ENCODE measurements at places on chromosomes 7 and 10.
A peak's percentile ranks its signal among the peaks of the same experiment; 100 is the strongest.

GRCh38 chr7:78828317-78828716, 625.1 kb downstream of the MAGI2 start:
- no peak for DNase-seq

GRCh38 chr7:155750255-155751125, 61.8 kb downstream of the SHH start:
- no peak for DNase-seq

- DNase-seq: no peak
Measured at GRCh38 chr7:89826557-89826956, 327.7 kb upstream of the STEAP1 start.

DNA sequence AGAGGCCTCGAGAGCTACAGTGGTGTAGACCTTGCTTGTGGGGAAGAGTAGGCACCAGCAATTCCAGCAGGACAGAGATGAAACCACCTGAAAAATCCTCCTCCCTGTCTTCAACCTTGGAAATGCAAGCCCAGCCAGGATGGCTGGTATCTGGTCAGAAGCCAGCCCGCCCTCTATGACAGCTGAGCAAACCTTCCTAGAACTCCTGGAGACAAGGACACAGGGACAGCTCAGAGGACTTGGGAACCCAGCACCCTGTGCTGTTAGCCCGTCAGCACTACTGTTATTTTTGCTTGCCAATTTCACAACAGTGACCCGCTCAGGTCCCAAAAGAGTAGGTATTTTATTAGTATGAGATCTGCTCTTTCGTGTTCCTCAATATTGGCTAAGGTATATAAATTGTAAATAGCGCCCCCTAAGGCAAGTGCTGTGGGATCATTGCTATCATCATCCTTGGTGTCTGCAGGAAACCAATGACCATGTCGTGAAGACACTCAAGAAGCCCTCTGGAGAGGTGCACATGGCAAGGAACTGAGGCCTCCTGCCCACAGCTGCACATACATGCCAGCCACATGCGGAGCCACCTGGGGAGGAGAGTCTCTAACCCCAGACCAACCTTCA, 156.5 kb upstream of the CHST15 start:
- DNase-seq: no peak

- DNase-seq: no peak
Measured at GRCh38 chr10:129877773-129878371, 86.2 kb downstream of the EBF3 start.

DNA sequence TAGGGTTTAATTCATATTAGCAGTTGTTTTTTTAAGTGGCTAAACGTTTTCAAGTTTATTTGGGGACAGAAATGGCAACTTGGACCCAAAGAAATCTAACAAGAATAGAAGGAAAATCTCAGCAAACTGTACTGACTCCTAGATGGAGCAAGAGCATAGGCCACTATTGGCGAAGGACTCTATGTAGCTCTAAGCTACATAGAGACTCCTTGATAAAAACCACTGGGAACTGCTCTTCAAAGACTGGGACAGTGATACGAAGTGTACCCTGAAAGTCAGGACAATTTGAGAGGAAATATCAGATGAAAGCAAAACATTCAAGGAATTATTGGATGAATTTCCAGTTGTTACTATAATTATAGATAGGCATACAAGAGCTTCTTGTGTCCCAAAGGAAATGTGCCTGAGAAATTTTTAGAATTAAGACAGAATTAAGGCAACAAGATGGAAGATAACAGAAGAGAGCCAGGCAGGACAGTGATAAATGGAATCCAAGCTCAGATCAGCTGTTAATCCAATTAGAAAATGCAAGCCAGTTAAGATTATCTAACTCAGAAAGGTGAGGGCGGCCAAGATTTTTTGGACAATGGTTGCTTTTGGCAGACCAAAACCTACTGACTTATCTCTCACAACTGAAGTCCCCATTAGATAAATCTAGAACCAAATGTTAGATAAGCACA, 103.7 kb upstream of the IFRD1 start:
- DNase-seq: no peak

GRCh38 chr10:123997486-123998196, 95.8 kb downstream of the CHST15 start:
- DNase-seq: no peak

DNA sequence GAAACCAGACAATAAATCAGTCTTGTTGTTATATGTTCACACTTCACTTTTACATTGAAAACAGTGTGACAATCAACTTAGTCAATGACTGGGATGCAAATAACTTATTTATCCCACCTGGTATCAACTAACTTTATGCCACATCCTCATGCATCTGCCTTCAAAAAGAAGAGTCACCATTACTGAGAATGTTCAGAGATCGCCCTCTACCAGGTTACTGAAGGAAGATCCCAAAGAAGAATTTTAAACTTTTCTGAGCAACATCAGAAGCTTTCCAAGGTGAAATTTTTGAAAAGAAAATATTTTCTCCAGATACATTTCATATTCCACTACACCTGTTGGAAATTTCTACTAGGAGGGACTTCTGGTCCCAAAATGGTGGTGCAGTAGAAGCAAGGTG, 359.5 kb downstream of the PTPRN2 start:
- no peak for DNase-seq

- no peak for DNase-seq
Measured at GRCh38 chr7:143728333-143728862, 29.1 kb downstream of the CTAGE6 start.

- no peak for DNase-seq
Measured at GRCh38 chr7:125173571-125173970, 243.9 kb upstream of the POT1 start.

- peak; percentile 45 for DNase-seq
Measured at GRCh38 chr10:62732841-62733653, 71.5 kb upstream of the ADO start.

GRCh38 chr7:1149351-1149794, 10.6 kb downstream of the ZFAND2A start:
- DNase-seq: no peak

DNA sequence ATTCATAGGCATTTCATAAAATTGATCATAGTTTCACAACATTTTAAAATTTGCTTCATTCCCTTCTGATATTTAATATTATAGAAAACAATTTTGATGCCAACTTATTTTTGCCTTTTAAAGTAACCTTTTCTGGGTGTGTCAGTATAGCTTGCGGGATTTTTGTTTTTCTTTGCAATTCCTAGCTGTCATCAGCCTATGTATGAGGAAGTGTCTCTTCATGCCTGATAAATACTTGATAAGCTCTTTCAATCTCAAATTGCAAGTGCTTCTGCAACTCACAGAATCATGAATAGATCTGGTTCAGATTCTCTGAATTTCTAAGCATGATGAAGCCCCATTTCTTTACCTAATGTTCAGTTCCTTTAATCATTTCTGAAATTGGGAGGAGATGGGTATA, 28.0 kb upstream of the ARHGAP21 start:
- DNase-seq: no peak

GRCh38 chr7:84002348-84002747, 192.2 kb downstream of the SEMA3A start:
- no peak for DNase-seq

GRCh38 chr7:106952658-106953231, 87.7 kb downstream of the PIK3CG start:
- DNase-seq: no peak

GRCh38 chr10:119917777-119918176, 25.2 kb downstream of the SEC23IP start:
- no peak for DNase-seq

- no peak for DNase-seq
Measured at GRCh38 chr7:48424731-48425130, 253.5 kb downstream of the ABCA13 start.

DNA sequence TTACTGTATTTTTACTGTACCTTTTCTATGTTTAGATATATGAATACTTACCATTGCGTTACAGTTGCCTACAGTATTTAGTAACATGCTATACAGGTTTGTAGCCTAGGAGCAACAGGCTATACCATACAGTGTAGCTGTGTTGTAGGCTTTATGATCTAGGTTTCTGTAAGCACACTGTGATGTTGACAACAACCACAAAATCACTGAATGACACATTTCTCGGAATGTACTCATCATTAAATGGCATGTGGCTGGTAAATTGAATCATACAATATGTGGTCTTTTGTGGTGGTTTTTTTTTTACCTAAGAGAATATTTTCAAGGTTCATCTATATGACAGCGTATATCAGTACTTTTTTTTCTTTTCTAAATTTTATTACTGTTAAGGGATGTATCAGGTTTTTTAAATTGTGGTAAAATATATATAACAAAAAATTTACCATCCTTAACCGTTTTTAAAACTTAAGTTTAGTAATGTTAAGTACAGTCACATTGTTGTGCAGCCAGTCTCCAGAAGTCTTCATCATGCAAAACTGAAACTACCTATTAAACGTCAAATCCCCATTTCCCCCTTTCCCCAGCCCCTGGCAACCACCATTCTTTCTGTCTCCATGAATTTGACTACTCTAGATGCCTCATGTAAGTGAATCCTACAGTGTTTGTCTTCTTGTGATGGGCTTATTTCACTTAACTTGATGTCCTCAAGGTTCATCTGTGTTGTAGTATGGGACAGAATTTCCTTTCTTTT, 21.5 kb downstream of the BTAF1 start:
- no peak for DNase-seq

GRCh38 chr7:1176891-1177373, 16.9 kb upstream of the ZFAND2A start:
- peak; percentile 72 for DNase-seq

GRCh38 chr10:100291356-100291755, 4.9 kb upstream of the BLOC1S2 start:
- no peak for DNase-seq

GRCh38 chr10:113782986-113783704, 31.7 kb downstream of the PLEKHS1 start:
- no peak for DNase-seq

GRCh38 chr10:34061841-34062240, 727.4 kb upstream of the NRP1 start:
- no peak for DNase-seq

DNA sequence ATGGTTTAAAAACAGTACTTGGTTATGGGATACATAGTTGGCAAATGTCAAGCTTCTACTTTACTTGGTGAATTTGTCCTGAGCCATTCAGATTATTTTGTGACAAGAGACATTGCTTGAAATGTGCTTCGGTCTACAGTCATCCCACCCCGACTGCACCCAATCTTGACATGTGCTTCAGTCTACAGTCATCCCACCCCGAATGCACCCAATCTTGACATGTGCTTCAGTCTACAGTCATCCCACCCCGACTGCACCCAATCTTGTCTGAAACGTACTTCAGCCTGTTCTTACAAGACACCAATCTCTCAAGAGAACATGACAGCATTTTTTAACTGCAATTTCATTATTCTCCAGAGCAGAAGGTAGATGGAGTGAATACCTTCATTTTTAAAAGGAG, 47.8 kb downstream of the PRKCQ start:
- no peak for DNase-seq

DNA sequence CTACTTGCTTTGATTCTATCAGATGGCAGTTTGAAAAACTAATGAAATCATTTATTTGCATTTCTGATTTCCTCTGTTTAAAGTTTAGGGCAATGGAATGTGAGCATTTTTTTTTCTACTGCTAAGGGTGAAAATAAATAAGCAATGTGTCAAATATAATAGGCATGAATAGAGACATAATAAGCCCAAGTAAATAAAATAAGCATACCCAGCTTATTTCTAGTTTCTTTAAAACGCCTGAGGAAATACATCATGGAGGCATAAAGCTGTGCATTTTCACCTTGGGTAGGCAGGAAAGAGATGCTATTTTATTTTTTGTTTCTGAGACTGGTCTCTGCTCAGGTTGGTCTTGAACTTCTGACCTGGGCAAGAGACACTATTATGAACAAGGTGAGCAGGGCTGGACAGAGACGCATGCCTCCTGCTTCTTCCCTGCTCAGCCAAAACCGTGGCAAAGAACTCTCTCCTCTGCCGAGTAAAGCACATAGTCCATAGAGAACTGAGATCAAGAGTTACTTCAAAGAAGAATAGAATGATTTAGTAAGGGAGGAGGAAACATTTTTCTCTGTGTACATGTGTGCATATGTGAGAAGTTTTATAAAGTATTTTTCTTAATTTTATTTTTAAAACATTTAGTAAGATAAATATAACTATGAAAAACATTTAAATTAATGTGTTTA, 138.1 kb downstream of the GNAI1 start:
- no peak for DNase-seq

- DNase-seq: no peak
Measured at GRCh38 chr7:99561737-99562051, 3.3 kb downstream of the ZNF655 start.

DNA sequence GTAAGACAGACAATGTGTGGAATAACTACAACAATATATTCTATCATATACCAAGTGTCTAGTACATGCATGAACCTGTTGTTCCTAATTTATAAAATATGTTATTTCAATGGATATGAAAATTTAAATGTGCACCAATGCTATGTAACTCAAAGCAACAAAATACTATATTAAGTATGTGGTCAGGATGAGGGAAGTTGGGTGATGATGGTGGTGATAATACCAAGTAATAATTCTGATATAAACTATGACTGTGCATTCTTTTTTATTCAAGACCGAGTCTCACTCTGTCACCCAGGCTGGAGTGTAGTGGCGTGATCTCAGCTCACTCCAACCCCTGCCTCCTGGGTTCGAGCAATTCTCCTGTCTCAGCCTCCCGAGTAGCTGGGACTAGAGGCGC, 2.1 kb upstream of the FRA10AC1 start:
- DNase-seq: no peak

DNA sequence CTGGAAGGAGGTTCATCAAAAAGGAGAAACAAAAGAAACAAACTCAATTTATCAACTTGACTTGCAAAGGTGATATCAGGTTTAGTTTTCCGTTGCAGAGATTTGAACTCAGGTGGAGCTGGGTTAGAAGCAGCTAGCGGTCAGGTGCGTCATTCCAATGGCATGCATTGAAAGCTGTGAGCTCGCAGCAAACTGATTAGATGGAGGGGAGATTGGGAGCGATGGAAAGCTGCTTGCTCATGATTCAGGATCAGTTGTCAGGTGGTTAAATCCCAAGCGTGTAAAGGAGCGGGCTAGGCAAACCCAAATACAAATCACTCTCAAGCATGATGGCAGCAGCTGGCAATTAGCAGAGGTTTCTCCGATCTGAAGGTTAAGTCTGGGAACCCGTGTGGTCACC, 49.3 kb upstream of the AFAP1L2 start:
- no peak for DNase-seq

DNA sequence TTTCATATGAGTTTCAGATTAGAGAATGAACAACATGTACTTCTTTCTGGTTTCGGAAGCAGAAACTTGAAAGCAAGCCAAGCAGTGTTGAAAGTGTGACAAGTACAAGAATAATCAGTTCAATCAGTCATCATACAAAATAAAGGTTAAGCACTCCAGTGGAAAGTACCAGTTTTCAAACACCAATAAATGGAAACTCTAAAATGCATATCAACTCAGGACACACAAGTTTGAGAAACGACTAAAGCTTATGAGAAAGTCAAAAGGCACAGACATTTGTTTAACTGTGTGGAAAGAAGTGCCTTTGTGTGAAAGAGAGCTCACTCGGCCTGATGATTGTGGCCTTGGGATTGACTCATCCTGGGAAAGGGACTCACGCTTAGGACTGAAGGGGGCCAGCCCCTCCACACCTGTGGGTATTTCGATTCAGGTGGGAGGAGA, 60.6 kb upstream of the AKR1C1 start:
- DNase-seq: peak; percentile 4
